ENCODE measurements at places on chromosomes 6 and 20. TPM values are rescaled to one million over a fixed set of nuclear protein-coding genes. Genes with fewer than 3 reads are reported as not detected.

DNA sequence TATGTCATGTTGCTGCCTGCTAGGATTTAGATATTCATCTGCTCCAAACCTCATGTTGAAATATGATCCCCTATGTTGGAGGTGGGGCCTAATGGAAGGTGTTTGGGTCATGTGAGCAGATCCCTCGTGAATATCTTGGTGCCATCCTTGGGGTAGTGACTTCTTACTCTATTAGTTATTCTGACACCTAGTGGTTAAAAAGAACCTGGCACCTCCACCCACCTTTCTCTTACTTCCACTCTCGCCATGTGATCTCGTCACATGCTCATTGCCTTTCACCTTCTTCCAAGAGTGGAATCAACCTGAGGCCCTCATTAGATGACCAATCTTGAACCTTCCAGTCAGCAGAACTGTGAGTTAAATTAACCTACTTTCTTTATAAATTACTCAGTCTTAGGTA lies 549.4 kb upstream of the SYNCRIP start:
- no peaks in the 10 kb centered on the region for H3K4me1 ChIP-seq
- H3K4me3 ChIP-seq, result no peak overlapping the region
- DNase-seq, result no peak
- H3K36me3 ChIP-seq, result no peaks in the 10 kb centered on the region

- DNase-seq, result no peak
- H3K27me3 ChIP-seq, result peaks cover 7% of the 10 kb centered on the region
- H3K4me1 ChIP-seq, result peaks cover 25% of the 10 kb centered on the region
- no peaks in the 10 kb centered on the region for H3K36me3 ChIP-seq
These were observed 1.1 kb downstream of the FBXO30 start for GRCh38 chr6:145813285-145814034.

The DDX43 gene
- not detected for total RNA-seq

DNA sequence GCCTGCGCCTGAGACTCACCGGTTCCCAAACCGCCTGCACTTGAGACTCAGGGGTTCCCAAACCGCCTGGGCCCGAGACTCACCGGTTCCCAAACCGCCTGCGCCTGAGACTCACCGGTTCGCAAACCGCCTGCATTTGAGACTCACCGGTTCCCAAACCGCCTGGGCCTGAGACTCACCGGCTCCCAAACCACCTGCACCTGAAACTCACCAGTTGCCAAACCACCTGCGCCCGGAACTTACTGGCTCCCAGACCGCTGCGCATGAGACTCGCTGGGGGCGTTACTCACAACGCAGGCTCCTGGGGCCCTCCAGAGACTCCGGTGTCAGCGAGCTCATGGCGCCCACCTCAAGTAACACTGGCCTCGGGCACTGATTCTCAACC lies 90.2 kb downstream of the DACT2 start:
- H3K4me3 ChIP-seq, result no peak overlapping the region
- no peak overlapping the region for H3K27ac ChIP-seq
- no peaks in the 10 kb centered on the region for H3K4me1 ChIP-seq
- DNase-seq, result no peak

DNA sequence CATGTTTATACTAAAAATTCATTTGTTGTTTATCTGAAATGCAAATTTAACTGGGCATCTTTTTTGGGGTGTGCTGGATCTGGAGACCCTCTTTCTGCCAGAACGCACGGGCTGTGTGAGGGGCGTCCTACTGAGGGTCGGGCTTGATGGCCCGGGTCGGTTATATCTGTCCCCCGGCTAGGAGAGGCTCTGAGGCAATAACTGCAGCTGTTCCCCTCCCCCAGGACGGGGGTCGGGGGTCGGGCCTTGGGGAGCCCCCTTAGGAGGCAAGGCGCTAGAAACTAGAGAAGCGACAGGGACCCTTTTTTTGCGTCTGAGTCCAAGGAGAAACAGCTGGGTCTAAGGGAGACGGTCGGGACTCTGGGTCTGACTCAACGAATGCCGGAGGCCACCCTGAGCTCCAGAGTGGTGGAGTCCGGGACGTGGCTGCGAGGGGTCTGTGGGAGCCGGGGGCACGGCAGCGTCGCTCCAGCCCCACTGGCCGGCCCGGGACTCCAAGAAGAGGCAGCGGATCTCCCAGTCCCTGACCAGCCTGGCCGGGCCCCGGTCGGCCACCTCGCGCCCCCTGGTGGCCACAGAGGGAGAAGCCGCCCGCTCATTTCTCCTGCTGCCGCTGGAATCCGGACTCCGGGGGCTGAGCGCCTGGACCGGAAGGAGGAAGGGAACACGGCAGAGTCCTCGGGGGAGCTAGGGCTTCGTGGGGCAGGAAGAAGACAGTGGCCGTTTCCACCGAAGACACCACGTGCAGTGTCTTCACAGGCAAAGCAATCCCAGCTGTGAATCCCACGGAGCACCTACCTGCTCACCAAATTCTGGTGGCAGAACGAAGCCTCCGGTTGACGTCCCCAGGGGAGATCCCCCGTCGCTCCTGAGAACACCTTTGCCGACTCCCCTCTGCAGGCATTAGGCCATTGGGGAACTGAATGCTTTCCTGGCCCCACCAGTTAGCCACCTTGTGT lies 24.0 kb upstream of the SCML4 start:
- peaks cover 9% of the 10 kb centered on the region for H3K4me1 ChIP-seq
- H3K27ac ChIP-seq, result no peak overlapping the region
- no peaks in the 10 kb centered on the region for H3K27me3 ChIP-seq
- peak; percentile 96 for DNase-seq
- H3K36me3 ChIP-seq, result no peaks in the 10 kb centered on the region
- H3K4me3 ChIP-seq, result peak overlapping the region; percentile 47

GRCh38 chr6:14046476-14047068 lies 71.0 kb upstream of the CD83 start:
- no peak overlapping the region for H3K4me3 ChIP-seq
- no peak overlapping the region for H3K27ac ChIP-seq
- H3K36me3 ChIP-seq, result no peaks in the 10 kb centered on the region
- no peaks in the 10 kb centered on the region for H3K4me1 ChIP-seq
- DNase-seq, result peak; percentile 56
- H3K27me3 ChIP-seq, result peaks cover 5% of the 10 kb centered on the region

GRCh38 chr20:6524305-6524704 lies 243.2 kb upstream of the BMP2 start:
- H3K27ac ChIP-seq, result no peak overlapping the region
- DNase-seq, result no peak
- H3K4me1 ChIP-seq, result no peaks in the 10 kb centered on the region
- H3K4me3 ChIP-seq, result no peak overlapping the region
- no peaks in the 10 kb centered on the region for H3K36me3 ChIP-seq
- H3K27me3 ChIP-seq, result peaks cover 1% of the 10 kb centered on the region

- H3K36me3 ChIP-seq, result no peaks in the 10 kb centered on the region
- no peak for DNase-seq
- peaks cover 18% of the 10 kb centered on the region for H3K4me1 ChIP-seq
- no peaks in the 10 kb centered on the region for H3K27me3 ChIP-seq
- H3K4me3 ChIP-seq, result no peak overlapping the region
- peak overlapping the region; percentile 36 for H3K27ac ChIP-seq
These were observed 160.1 kb downstream of the ZFAND3 start for GRCh38 chr6:37979392-37980221.

The KCNK15 gene
- total RNA-seq, result not detected

DNA sequence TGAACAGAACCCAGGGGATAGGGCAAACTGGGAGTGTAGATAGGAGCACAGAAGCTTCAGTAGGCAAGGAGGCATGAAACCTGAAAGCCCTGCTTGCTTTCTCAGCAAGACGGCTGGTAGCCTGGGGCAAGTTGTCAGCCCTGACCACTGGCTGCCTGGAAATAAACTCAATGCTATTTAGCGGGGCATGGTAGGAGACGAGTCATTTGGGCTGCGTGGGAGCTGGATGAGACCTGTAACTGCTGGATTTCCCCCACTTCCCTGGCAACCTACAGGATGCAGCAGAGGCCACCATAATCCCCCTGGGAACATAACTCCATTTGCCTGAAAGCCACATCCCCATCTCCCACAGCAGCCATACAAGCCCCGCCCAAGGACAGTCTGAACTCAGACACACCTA lies 332.6 kb upstream of the TBX18 start:
- no peak overlapping the region for H3K27ac ChIP-seq
- H3K4me3 ChIP-seq, result no peak overlapping the region

The MACROD2 gene
- total RNA-seq, result 6.4 TPM

GRCh38 chr20:11041396-11041795 lies 367.6 kb upstream of the JAG1 start:
- peaks cover 2% of the 10 kb centered on the region for H3K27me3 ChIP-seq
- no peak overlapping the region for H3K27ac ChIP-seq
- no peak for DNase-seq
- H3K36me3 ChIP-seq, result no peaks in the 10 kb centered on the region
- H3K4me3 ChIP-seq, result no peak overlapping the region

The XKR7 gene
- 0.23 TPM for total RNA-seq

GRCh38 chr6:148915810-148916209 lies 169.0 kb downstream of the UST start:
- no peaks in the 10 kb centered on the region for H3K27me3 ChIP-seq
- H3K27ac ChIP-seq, result no peak overlapping the region
- peaks cover 5% of the 10 kb centered on the region for H3K4me1 ChIP-seq
- DNase-seq, result no peak
- peaks cover 7% of the 10 kb centered on the region for H3K36me3 ChIP-seq

The TTK gene
- 6.6 TPM for total RNA-seq

DNA sequence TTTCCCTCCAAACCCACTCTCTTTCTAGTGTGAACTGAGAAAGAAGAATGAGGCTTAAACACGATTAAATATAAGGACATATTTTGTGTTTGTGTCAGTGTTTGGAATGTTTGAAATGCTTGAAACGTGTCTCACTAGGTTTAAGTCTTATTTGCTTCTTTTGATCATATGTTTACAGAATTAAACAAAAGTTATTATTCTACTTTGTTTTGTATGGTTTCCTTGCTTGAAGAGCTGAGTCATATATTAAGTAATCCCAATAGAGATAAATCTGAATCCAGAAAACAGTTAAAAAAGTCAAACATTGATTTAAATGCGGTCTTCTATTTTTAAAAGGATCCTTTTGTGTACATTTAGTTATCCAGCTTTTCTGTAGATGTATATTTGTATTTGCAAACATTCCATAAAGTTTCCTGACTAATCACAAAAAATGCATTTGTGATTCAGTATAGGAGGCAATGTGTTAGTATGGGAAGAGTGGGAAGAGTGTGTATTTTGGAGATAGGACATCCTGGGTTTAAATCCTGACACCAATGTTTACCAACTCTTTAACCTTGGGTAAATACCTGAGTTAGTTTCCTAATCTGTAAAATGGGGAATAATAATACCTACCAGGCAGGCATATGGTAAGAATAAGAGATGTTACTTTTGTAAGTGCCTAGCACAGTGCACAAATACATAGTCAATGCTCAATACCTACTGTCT lies 72.9 kb downstream of the TSBP1 start:
- no peaks in the 10 kb centered on the region for H3K36me3 ChIP-seq
- H3K4me3 ChIP-seq, result no peak overlapping the region
- no peak overlapping the region for H3K27ac ChIP-seq
